Renal cortex interstitium (tissue), 15 donors: ENCODE measurements at places on chromosomes 7 and 10.

DNA sequence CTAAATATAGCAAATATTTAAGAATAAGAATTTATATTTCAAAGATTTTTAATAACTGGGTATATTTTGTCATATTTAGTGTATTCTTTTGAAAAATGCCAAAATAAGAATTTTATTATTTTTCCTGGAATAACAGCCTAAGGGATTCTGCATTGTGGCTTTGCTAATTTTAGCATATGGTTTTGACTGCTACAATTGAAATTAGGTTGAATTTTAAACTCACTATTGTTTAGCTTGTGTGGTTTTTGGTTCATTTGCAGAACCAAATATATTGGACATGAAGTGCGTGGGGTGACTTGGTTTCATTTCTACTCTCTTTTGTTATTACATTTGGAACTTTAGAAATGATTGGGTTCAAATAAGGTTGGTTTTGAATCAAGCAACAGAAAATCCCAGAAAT lies 35.5 kb downstream of the ZNF273 start:
- DNase-seq, result no peak

DNA sequence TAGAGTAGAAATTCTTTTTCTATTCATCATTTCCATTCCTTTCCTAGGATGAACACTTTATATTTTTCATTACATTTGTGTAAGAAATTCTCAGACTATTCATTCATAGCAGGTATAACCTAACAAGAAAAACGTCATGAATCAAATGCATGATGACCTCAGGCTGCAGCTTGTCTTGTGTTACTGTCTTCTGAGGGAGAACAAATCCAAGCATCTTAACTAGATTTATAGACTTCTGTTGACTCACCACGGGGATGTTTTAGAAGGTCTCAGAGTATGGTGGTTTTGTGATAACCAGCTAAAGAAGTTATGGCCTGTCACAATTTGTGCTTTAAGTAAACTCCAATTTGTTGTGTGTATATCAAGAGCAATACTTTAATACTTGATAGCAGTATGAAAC lies 102.7 kb downstream of the ANKRD7 start:
- no peak for DNase-seq

- no peak for DNase-seq
These were observed 167.7 kb downstream of the EMX2 start for GRCh38 chr10:117710181-117710798.

DNA sequence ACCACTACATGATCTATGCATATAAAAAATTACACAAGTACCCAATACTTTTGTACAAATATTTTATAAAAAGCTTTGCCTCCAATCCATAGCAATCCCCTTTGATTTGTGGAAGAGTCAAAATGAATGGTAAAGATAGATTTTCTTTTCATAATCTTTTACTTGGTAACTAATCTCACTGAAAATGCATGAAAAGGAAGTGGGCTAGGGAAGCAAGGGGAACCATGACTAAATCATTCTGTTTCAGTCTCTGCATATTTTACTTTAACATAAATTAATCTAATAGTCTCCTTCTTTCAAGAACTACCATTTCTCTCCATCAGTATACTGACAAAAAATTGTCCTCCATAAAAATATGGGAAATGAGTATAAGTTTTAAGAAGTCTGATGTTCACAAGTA lies 96.9 kb downstream of the TES start:
- no peak for DNase-seq

DNA sequence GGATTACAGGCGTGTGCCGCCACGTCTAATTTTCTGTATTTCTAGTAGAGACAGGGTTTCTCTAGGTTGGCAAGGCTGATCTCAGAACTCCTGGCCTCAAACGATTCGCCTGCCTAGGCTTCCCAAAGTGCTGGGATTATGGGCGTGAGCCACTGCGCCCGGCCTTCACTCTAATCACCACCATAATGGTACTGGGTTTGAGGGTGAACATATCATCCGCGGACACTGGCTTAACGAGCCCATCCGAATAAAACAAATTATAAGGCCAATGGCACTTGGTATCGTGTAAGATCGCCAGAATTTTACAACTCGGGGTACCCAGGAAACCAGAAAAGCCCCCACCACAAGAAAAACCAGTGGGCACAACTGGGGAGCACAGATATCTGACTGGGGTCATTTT lies 580 bp downstream of the FAM200A start:
- DNase-seq, result no peak

- peak; percentile 57 for DNase-seq
These were observed 83.8 kb downstream of the BMS1 start for GRCh38 chr10:42866115-42866995.

DNA sequence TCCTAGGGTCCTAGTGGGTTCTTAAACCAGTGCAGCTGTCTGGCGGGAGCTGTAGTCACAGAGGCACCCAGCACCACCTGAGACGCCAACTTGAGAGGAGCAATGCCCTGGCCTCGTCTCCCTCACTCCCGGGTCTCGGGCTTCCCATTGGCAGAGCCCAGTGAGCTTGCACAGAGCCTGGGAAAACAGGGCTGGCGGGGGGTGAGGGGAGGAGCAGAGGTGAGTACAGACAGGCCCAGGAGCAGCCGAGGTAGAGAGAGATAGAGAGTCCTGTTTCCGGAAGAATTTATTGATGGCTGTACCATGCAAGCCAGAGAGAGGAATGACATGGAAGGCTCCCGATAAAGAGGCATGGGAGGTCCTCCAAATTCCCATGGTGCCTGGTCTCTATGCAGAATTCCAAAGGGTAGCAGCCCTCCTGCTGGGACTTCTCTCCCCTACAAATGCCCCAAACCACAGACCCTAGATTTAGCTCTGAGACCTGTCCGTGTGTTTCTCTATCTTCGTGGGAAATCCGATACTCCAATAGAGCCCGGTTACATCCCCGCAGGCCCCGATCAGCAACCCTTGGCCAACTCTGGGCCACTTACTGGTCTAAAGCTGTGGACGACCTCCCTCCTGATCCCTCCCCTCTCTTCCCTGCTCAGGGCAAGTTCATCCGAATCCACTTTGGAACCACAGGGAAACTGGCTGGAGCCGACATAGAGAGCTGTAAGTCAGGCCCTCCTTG lies 20.3 kb upstream of the MYH16 start:
- DNase-seq, result no peak

- DNase-seq, result no peak
These were observed 811 bp downstream of the RGS10 start for GRCh38 chr10:119541459-119542356.

- no peak for DNase-seq
These were observed 1.5 kb upstream of the PARD3 start for GRCh38 chr10:34816501-34817002.

GRCh38 chr7:6553448-6554044 lies 2.3 kb upstream of the GRID2IP start:
- no peak for DNase-seq

- DNase-seq, result no peak
These were observed 267.7 kb downstream of the ELMO1 start for GRCh38 chr7:37180828-37181549.

GRCh38 chr7:30642789-30643188 lies 39.5 kb downstream of the CRHR2 start:
- no peak for DNase-seq

DNA sequence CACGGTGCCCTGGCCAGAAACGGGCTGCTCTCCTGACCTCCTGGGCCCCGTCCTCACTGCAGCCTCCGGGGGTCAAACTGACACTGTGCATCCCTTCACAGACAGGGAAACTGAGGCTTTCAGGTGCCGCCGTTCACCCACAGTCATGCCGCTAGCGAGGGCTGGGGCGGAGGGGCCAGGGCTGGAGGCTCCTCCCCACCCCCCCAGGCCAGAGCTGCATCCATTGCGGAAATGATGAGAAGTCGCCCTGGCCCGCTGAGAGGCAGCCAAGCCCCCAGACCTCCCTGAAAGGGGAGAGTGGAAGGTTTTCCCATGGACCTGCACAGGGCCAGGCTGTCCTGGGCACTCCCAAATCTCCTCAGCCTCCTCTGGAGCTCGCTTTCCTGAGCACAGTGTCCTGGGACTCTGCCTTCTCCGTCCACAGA lies 16.5 kb upstream of the INPP5A start:
- no peak for DNase-seq

DNA sequence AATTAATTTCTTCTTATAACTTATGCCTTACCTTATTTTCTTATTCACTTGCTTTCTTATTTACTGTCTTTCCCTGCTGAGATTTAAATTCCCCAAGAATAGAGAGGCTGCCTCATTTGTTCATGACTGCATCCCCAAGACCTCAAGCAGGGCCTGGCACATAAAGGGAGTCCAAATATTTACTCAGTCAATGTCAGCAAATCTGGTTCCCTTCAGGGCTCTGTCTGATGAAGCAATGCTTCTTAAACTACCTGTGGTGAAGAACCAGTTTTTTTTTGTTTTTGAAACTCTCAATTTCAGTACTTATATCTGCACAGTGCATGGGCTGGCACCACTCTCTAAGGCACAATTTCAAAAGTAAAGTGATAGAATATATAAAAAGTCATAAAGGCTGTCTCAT lies 4.7 kb downstream of the ZNF239 start:
- DNase-seq, result no peak

- DNase-seq, result no peak
These were observed 2.1 kb upstream of the LRMDA start for GRCh38 chr10:75429159-75429827.

DNA sequence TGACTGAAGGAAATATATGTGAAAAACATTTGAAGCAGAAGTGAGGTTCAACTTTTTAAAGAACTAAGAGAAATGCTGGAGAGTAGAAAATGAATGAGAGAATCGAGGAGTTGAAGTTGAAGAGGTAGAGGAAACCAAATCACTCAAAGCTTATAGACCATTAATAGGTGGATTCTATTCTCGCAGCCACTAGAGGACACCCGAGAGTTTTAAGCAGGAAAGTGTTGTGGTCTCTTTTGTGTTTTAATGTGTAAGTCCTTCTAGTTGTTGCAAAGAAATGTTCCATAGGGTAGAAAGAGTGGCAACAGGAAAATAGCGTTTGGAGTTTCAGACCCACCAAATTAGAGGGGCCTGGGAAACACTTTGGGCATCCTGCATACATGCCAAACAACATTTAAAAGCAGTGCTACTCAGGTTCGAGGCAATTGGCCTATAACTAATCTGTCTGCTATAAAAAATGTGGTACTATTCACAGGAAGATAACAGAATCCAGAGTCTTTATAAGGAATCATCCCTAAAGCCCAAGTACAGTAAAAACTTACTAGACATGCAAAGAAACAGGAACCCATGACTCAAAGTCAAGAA lies 75.3 kb upstream of the TAS2R16 start:
- DNase-seq, result no peak

DNA sequence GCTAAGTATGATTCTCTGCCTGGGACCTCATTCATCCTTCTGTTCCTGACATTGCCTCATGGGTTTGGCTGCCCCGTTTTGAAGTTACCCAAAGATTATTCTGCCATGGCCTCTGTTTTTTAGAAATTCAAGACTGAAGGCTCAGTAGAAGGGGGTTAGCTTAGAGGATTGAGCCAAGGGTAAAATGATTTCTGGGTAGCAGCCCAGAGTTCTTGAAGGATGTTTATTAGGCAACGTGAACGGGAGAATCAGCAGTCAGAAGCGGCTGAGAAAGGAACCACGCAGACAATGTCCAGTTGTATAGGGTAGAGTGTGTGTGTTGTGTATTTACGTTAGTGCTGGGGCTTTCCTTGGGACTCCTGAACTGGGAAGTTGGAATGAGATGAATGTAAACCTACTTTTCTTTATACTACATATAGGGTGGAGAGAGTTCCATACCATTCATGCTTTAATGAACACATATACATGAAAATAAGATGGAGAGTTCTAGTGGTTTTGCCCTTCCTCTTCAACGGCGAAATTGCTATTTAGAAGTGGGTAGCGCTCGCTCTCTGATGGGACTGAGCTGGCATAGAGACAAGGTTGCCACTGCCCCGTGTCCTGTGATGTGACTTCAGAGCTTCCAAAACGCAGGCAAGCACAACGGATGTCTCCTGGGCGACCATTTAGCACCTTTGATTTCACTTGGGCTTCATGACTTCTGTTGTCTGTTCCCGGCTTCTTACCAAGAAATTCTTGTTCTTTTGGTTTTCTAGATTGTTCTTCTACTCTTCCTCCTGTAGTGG lies 35.0 kb upstream of the IL15RA start:
- no peak for DNase-seq

DNA sequence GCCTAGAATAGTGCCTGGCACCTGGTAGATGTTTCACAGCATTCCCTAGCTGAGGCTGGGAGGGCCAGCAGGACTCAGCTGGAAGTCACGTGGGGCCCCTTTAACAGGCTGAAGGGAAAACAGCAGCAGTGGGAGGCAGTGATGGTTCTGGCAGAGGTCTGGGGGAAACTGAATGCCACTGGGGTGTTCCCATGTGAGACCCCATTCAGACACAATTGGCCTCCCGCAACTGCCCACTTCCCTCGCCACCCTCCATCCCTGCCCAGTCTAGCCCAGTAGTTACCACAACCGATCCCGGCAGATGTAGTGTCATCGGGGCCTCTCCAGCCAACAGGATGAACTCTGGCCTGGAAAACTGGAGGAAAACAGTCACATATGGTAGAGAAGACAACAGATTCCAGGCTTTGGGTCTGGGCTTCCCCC lies 38.3 kb downstream of the FRMPD2 start:
- no peak for DNase-seq

- DNase-seq, result no peak
These were observed 306.6 kb upstream of the PFKP start for GRCh38 chr10:2760736-2761135.

DNA sequence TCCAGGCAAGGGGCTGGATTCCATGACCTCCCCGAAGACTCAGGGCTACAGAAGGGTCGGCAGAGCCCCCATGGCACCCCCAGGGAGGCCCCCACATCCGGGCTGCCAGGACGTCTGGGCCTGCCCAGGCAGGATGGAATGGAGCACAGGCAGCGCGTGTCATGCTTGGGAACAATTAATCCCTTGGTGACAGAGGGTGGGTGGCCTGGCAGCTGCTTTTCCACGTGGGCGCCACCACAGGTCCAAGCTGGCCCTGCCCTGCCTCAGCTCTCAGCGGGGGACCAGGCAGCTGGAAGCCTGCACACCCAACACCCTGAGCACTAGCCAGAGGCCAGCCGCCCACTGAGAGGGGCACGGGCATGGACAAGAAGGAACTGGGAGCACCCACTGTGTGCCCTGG lies 11.4 kb downstream of the ELN start:
- DNase-seq, result no peak

DNA sequence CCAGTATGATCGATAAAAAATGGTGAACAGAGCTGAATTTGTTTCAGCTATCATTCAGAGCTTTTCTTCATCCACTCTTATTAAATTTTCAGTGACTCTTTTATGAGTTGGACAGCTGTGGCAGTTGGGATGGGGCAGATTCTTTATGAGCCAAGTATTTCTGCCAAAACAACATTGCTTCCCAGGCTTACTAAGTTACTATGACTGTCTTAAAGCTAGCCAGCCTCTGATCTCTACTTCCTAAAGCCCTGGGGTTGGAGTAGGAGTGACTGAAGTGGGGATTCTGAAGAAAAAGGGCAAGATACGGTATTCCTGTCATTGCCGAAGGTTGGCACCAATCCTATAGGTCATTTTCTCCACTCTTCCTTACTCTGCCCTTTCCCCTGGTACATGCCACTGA lies 12.7 kb downstream of the RPP30 start:
- DNase-seq, result no peak

DNA sequence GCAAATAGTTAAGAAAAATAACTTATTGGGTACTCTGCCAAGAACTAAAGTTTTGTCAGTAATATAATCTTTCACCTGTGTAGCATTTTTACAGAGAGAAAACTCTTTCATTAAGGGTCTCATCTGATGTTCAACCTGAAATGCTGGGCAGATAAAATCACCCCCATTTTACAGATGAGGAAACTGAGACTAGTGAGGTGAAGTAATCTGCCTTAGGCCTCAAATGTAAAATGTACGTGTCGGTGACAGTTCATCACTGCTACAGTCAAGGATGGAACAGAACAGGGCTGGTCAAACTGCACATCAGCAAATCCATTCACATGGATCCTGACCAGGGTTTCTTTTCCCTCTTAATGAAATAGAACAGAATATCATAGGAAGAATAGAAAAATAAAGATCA lies 121.8 kb downstream of the RAPGEF5 start:
- DNase-seq, result no peak
